Retinal pigment epithelial cell (primary cell): ENCODE measurements at places on chromosomes 6 and 20.

DNA sequence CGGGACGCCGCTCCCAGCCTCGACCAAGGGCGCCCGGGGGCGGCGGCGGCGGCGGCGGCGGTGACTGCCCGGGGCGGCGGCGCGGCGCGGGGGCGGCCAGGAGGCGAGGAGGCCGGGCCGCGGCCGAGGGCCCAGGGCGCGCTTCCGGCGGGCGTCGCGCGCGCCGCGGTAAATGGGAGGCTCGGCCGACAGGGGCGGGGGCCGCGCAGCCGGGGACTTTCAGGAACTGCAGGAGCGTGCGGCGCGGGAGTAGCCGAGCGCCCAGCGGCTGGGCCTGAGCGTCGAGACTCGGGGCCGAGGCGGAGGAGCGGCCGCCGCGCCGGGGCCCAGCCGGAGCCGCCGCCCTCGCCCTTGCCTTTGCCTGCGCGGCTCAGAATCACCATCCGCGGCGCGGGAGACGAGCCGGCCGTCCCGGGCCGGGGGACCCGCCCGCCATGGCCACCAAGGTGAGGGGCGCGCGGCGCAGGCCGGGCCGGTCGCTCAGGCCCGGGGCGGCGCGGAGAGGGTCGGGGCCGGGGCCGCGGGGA is at the start of gene SNX9:
SNX9 (plus strand) TSS at position 246 of the 527 bp plus-strand sequence; CDS start at position 435, 189 bp downstream.
- DNase-seq, result peak; percentile 29

GRCh38 chr20:23039136-23039875 is 4.2 kb downstream of the SSTR4 start:
- DNase-seq, result no peak

GRCh38 chr6:140708441-140708840 is 1334.0 kb upstream of the CITED2 start:
- DNase-seq, result no peak

GRCh38 chr20:10190456-10190855 is 28.2 kb upstream of the SNAP25 start:
- no peak for DNase-seq

DNA sequence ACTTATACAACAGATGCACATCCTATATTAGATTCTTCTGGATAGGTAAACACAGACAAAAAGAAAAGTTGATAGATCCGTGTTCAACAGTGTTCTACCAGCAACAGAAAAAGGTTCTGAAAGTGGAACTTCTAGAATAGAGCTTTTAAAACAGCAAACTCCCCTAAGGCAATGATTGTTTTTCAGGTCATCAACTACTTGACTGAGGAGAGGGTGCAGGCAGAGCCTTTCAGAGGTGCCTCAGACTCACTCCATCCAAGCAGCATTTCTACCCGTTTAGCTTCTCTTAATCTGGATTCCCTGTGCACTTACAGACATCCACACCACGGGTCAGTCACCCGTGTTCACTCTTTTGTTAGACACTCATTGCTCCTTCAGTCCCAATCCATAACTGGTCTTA is 28.9 kb downstream of the FYN start:
- DNase-seq, result no peak

- DNase-seq, result no peak
Measured at GRCh38 chr6:67629258-67629657, 1005.8 kb upstream of the ADGRB3 start.
